ENCODE measurements at places on chromosomes 7 and 10.

GRCh38 chr10:115084277-115084850 lies 8.8 kb upstream of the ATRNL1 start:
- no peak for DNase-seq

DNA sequence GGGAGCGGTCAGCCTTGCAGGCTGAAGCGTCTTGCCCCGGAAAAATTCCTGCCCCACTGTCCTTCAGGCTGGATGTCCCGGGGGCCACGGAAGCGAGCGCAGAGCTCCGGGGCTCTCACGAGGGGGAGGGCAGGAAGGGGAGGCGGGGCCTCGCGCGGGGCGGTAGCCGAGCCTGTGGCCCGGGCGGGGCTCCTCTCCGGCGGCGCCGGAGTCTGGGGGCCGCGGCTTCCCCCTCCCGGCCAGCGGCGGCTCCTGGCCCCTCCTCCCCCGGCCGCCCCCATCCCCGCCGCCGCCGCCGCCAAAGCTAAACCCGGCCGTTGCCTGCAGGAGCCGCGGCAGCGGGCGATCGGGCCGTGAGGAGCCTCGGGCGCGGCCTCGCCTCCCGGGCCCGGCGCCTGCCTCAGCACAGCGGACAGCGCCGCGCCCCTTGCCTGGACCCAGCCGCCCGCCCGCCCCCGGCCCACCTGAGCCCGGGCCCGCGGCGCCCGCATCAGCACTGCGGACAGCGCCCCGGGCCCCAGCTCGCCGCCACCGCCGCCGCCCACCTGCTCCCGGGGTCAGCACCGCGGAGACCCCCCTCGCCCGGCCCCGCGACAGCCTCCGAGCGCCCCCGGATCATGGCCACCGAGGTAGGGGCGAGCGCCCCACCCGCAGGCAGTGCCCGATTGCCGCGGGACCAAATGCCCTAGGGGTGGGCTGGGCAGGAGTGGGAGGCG lies at the start of gene GOLGA7B:
Gene GOLGA7B, plus strand, starts transcription at position 157 of the 716 bp plus-strand sequence. Its CDS starts 461 bp downstream, at position 618.
- peak; percentile 73 for DNase-seq

- DNase-seq, result peak; percentile 79
Observed at GRCh38 chr7:17940951-17941431, 697 bp upstream of the SNX13 start.

- no peak for DNase-seq
Observed at GRCh38 chr10:102814873-102815661, 22.1 kb downstream of the CYP17A1 start.

GRCh38 chr10:7986851-7987250 lies 67.6 kb upstream of the GATA3 start:
- DNase-seq, result peak; percentile 17

DNA sequence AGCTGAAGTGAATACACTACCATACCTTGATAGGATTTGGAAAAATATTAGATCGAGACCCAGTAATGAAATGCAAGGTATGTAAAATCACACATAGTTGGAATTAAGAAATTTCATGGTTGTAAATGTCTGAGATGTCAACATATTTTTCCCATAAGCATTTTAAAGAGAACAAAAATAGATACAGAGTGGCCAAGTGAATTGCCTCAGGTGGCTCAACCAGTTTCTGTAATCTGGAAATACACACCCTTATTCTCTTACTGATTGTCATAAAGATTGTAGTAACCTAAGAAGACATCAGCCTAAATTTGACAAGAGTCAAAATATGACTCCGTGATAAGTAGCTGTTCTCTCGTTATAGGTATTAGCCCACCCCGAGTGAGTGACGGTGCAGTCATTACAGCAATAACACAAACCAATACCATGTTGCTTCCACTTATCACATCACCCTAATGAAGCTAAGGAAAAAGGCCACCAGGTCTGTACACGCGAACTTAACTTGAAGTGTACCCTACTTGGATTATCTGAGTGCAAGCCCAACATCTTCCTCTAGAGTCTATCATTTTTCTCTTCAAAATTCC lies 23.4 kb downstream of the PIK3AP1 start:
- no peak for DNase-seq

DNA sequence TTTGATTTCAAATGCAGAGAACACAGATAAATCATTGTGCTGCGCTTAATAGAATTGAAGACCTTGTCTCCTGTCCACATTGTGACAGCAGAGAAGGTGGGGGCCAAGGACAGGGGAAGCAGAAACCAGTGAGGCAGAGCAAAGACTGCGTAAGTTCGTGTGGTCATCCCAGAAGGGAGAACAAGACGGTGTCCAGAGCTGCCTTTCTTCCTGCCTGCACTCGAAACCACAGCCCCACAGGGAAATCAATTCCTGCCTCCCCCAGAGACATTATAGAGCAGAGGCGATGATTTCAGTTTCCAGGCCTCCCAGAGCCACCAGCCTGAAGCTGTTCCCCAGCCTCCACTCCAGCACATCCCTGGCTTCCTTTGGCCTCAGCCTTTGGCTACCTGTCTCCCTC lies 39.7 kb upstream of the UCN3 start:
- DNase-seq, result no peak

GRCh38 chr10:17644485-17644943 lies 563 bp downstream of the STAM start:
- DNase-seq, result peak; percentile 51

GRCh38 chr10:58578366-58578765 lies 65.7 kb downstream of the BICC1 start:
- no peak for DNase-seq

GRCh38 chr10:71719042-71719441 lies 536 bp downstream of the C10orf105 start:
- DNase-seq, result no peak

DNA sequence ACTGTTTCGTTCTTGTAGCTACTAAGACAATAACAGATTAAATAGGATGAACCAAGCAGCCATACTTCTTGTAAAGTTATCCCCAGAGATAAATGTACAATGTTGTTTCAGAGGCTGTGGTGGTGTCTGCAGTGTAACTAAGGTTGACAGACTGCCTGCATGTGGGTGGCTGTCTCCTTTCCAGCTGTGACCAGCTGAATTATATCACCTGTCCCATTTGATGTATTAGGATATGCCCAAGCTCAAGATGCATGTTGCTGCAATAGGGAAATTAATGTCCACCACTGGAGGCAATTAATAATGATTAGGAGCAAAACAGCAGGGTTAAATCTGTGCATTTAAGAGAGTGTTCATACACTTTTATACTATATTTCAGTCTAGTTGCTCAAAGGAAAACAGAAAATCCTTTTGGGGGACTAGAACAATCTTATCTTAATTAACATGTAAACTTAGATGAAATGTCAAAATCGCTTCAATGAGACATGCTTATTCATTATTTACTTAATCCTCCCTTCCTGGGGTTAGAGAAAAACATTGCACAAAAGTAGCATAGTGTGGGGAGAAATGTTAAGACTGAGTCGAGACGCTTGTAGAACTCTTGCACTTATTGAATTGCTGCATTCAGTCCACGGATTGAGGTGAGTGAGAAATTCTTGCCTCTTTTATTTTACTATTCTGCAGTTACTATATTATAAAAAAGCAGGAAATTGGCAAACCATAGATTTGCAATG lies 269.0 kb downstream of the SNX10 start:
- DNase-seq, result peak; percentile 63

GRCh38 chr7:81714306-81714705 lies 55.5 kb downstream of the HGF start:
- DNase-seq, result no peak

DNA sequence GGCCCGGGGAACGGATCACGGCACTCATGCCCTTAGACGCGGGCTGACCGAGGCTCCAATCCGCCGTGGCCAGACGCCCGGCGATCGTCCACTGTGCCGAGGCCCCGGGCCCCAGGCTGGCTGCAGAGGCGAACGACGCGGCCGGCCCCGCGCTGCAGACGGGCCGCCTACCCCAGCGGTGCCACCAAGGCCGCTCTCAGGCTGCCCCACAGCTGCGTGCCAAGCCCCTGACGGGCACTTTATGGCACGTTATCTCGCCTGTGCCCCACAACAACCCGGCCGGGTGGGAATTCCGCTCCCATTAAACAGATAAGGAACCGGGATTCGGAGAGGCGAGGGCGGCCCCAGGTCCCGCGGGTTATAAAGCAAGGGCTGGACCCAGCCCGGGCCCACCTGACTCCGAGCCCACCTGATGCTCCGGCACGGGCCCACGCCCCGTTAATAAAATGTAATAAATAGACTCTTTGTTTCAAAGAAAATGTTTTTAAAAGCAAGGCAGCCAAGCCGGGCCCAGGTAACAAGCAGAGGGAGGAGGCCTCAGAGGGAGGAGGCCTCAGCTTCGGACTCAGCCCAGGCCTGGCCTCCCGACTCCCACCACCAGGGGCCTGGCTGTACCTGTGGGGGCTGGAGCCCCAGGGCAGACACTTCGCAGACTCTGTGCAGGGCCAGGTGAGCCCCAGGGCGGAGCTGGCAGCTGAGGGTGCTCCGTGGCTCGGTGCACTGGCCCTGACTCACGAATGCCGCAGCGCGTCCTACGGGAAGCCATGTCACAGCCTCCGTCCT lies 79.7 kb downstream of the FOXL3 start:
- no peak for DNase-seq

DNA sequence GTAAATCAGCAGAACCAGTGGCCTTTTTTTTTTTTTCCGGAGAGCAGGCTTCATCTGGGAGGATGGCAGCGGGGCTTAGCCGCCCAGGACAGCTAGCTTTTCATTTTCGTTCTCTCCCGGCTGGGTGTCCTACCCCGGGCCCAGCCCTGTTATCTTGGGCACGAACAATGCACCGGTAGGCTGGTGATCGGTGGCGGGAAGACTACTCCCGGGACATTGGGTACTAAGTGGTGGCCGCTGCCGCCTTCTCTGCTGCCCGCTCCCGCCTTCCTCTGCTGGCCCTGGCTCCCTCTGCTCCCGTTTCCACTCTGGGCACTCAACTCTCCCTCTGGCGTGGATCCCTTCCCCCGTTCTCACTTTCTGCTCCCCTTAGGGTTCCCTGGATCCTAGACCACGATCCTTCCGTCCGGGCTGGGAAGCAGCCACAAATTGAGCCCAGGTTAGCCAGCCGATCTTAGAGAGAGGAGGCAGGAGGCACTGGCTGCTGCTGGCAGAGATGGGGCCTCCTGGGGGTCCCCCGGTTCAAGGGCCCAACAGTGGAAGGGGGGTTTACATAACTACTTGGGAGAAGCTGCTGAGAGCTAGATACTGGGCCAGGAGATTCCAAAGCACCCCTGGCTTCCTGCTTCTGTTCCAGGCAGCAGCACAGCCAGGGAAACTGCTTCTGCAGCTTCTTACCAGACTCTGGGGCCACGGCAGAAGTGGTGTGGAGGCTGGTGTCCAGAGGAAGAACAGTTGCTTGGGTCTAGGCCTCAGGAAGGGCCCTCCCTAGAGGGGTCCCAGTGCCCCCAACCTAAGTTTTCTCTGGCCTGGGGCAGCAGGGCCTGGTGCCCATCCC lies 1.8 kb downstream of the TLX1 start:
- no peak for DNase-seq

DNA sequence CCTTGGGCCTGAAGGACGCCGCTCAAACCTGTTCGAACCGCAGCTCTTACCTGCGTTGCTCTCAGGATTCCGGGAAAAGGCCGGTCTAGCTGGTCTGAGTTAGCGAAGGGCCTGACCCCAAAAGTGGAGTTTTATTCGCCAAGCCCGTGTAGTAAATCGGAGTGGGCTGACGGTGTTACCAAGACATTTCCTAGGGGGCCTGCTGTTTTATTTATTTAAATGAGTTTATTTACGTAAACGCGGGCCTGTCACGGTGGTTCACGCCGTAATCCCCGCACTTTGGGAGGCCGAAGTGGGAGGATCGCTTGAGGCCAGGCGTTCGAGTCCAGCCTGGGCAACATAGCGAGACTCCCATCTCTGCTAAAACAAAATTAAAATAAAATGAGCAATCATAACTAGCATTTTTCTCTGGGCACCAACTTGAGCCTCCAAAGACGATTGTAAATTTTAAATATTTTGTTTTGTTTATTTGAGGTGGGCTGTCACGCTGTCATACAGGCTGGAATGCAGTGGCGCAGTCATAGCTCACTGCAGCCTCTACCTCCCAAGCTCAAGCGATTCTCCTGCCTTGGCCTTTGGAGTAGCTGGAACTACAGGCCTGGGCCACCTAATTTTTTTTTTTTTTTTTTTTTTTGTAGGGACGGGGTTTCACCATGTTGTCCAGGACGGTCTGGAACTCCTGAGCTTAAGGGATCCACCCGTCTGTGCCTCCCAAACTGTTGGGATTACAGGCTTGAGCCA lies 903 bp downstream of the ZNF655 start:
- DNase-seq, result no peak

DNA sequence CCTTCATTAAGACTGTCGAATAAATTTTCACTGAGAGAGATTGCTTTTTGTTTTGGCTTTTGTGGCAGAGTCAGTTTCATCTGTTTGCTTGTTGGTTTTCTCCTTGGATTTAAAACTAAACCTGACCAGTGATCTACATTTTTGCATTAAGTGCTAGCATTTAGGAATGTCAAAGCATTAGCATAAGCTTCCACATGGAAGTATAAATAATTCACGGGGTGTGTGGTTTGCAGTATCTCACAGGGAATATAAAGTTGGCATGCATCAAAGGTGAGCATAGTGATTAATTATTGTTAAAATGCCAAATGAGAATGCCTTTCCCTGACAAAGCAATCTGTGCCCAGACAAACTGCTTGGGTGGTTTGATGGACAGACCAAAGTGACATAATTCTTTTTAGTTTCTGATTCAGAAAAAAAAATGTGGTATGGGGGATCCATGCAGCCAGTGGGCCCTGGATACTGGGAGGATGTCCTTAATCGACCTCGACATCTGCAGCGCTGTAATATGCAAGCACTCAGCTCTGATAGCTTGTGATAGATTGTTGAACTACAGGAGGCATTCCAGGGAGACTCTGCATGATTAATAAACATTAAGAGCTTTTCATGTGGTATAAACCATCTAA lies 339.3 kb upstream of the POM121L12 start:
- no peak for DNase-seq

DNA sequence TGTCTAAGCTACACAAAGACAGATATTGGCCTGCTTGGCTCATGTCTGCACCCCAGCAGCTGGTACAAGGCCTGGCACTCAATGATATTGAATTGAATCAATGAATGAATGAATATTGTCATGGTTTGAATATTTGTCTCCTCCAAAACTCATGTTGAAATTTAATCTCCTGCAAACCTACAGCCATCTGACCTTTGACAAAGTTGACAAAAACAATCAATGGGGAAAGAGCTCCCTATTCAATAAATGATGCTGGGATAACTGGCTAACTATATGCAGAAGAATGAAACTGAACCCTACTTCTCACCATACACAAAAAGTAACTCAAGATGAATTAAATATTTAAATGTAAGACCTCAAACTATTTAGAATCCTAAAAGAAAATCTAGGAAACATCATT lies 144.7 kb downstream of the CYP26A1 start:
- DNase-seq, result peak; percentile 63

All from NCI-H69 (cell line).